ENCODE measurements at places on chromosomes 13 and 19.

DNA sequence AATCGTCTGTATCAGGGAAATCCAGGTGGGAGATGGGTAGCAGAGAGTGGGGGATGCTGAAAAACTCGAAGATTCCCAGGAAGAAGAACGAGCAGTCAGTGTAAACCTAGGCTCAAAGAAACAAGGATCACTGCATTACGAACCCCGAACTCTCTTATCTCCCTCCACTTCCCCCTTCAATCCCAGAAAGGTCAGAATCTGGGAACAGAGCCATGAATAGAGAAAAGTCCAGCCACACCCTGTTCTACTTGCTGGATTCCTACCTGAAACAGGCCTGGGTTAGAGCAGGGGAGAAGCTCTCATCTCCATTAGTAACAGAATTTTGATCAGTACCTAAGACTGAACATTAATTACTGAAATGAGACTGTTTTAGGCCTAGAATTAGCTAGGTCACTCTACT is 24.4 kb downstream of the EPSTI1 start:
- DNase-seq, result no peak

DNA sequence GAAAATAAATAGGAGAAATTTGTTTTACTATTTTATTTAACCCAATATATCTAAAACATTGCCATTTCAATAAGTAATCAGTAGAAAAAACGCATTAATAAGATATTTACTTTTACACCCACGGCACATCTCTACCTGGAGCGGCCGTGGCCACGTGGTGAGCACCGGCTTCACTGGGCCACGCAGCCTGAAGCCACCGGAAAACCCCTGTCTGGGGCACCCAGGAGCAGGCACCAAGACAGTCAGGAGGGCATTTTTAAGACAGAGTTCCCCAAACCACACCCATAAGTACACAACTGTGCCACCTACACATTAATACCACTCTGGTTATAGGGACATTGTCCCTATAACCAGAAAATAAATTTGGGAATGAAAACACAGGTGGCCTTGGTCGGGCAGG is 80.9 kb downstream of the SPACA7 start:
- no peak for DNase-seq

- DNase-seq, result peak; percentile 37
These were observed 185.4 kb downstream of the KDM4B start for GRCh38 chr19:5154129-5154798.

DNA sequence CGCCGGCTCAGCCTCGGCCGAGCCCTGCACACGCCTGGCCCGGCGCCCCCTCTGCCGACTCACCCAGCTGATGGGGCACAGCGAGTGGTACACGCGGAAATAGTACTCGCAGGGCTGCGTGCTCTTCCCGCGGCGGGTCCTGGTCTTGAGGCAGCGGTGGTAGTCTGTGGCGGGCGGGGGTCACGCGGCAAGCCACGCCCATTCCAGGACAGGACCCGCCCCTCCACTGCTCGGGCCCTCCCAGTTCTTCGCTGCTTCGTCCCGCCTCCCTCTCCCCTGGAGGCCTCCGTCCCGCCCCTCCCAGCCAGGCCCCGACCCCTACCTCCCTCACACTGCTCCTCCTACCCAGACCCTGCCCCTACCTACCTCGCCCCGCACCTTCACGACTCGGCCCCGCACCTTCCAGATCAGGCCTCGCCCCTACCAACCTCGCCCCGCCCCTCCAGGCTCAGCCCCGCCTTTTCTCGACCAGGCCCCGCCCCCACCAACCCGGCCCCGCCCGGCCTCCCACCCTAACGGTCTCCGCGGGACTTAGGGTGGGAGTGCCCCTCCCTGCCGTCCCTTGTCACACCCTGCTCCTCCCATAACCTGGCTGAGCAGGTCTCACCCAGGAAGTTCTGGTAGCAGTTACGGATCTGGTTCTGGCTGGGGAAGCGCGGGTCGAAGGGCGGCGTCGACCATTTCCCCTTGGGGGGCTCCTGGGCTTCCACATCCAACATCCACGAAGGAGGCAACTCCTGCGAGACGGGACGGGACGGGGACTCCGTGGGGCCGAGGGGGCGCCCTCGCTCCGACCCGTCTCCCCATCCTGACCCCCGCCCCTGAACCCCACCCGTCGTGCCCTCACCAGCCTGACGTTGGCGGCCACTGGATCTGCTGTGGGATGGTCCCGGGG is 469 bp downstream of the COX6B2 start:
- DNase-seq, result peak; percentile 79

- DNase-seq, result no peak
These were observed 20.3 kb downstream of the ATP11A start for GRCh38 chr13:112709825-112710783.

DNA sequence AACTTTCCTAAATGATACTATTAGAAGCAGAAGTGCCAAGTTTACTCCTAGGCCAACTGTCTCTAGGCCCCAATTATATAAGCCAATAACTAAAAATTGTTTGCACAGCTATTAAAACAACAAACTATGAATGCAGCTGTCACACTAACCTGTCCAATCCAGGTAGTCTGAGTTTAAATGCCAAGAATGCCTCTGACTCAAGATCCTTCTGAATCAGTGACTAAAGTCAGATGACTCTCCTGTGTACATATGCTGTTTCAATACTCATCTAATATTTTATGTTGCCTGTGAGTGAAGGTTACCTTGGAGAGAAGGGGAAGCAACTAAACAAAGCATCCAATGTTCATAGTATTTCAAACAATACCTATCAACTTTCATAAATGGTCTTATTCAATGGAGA is 257.0 kb downstream of the ENOX1 start:
- DNase-seq, result no peak

DNA sequence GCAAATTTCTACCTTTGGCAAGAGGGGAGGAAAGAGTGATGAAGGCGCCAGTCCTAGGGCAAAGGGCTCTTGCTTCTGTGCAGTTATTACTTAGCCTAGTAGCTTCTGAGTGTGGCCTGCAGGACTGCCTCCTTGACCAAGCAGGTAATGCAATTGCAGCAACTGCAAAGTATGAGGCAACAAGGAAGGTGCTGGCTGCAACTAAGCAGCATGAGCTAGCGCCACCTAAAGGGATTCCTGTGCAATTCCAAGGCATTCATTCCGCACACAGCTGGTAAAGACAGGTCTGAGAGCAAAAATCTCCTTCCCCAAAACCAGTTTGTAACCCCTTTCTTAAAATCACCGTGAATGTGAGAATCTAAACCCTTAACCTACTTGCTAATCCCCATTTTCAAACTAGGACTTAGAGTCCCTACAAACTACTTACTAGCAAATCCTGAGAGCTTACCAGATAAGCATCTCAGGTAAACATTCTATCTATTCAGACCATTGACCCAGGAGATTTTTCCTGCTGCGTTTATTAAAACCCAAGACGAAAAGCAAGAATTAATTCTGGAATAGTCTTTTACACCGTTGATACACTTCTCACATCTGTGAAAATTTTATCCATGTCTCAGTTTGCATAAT is 62.9 kb downstream of the DCT start:
- no peak for DNase-seq

- DNase-seq, result no peak
These were observed 687.8 kb downstream of the EFNB2 start for GRCh38 chr13:105847527-105848291.

- DNase-seq, result no peak
These were observed 5.8 kb downstream of the TEAD2 start for GRCh38 chr19:49356382-49356781.

DNA sequence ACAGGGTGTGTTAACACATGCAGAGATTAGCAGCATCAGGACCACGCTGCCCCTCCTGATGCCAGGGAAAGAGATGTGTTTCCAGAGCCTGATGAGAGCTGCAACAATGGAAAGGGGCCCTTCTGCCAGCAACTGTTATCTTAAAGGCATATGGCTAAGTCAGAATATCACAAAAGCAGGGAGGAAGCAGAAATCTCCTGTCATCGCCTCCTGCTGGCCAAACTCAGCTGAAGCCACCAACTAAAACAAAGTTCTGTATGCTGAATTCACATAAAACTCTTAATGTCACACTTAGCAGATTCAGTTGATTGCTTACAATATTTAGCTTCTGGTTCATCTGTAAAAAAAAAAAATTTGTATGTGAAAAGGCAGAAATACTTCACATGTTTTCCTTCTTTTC is 178.2 kb downstream of the GPC5 start:
- DNase-seq, result no peak

GRCh38 chr13:95128045-95128643 is 173.1 kb downstream of the ABCC4 start:
- DNase-seq, result no peak

DNA sequence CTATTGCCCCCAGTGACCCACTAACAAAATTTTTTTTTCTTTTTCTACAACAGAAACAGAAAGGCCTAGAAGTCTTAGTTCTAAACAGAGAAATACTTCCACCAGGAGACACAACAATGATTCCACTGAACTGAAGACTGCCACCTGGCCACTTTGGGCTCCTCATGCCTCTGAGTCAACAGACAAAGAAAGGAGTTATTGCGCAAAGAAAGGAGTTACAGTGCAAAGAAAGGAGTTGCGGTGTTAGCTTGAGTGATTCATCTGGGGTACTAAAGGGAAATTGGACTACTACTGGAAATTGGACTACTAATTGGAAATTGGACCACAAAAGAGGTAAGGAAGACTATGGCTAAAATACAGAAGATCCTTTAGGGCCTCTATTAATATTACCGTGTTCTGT is 116.6 kb downstream of the PCDH17 start:
- DNase-seq, result no peak

DNA sequence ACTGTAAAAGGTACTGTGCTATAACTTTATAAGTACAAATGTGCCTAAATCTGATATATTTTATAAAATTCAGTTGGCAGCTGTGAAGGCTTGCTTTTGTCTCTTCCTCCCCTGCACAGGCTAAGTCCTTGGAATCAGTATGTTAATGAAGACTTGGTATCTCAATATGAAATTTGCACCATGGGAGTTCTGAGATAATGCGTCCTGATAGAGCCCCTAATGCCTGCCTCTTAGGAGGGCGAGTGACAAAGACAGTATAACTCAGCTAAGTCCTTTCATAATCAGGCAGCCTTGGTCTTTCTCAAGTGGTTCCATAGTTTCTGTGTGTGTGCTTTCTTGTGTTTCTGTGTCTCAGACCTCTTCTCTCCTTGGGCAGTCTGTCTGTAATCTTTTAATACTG is 14.7 kb downstream of the LRCH1 start:
- no peak for DNase-seq

DNA sequence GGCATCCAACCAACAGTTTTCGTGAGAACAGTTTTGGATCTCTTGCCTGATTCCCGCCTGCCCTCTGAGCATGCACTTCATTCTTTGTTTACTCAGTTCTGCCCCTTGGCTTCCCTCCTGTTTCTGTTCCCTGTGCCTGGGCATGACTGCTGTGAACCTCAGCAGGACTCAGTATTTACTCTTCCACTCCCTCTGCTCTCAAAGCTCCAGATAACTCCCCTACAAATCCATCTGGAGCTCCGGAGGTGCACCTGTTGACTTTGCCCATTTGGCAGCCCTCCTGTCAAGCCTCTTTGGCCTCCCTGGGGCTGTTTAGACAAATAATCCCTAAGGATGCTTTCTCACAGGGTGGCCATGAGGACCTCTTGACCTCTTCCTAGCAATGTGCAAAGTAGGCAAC is 34.2 kb upstream of the ARGLU1 start:
- DNase-seq, result no peak

- DNase-seq, result no peak
These were observed 16.1 kb downstream of the TNFRSF19 start for GRCh38 chr13:23586336-23586735.

- DNase-seq, result no peak
These were observed 717 bp upstream of the NALCN start for GRCh38 chr13:101417043-101417406.

DNA sequence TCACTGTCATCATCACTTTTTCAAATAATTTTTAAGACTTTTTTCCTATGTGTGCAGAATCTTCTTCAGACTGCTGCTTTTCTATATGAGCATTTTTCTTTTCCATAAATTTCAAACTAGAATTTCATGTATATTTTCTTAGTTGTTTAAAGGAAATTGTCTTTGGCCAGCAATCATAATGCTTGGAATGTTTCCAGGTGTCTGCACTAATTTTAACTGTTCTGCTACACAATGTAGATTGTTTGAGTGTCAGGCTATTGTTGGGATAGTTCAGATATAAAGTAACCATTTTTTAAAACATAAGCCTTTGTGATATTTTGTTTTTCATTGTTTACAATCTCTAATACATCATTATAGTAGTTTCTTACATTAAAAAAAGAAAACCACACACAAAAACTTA is 1418.5 kb downstream of the EFNB2 start:
- no peak for DNase-seq

- peak; percentile 62 for DNase-seq
These were observed 13.8 kb downstream of the DNASE2 start for GRCh38 chr19:12867120-12868099.

DNA sequence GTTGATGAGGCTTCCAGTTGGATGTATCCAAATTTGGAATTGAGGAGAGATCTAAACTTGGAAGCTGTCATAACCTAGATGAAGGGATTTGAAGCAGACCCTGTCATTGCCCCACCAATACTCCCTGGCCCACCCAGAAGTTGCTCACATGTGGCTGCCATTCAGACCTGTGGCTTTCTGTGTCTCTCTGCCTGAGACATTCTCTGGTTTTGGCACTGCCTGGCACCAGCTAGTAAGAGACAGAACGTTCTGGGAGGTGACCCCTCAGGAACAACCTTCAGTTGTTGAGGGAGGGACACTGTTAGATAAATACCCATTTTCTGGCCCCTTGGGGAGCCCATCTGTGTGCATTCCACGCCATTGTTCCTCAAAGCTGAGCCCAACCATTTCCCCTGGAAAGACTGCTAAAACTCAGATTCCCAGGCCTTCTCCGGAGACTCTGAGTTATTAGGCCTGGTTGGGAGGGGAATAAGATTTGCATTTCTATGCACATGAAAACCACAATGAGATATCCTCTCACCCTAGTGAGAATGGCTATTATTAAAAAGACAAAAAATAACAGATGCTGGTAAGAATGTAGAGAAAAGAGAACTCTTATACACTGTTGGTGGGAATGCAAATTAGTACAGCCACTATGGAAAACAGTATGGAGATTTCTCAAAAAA is 290.4 kb downstream of the TSHZ3 start:
- no peak for DNase-seq

GRCh38 chr13:27659145-27659865 is 37.6 kb downstream of the POLR1D start:
- no peak for DNase-seq

DNA sequence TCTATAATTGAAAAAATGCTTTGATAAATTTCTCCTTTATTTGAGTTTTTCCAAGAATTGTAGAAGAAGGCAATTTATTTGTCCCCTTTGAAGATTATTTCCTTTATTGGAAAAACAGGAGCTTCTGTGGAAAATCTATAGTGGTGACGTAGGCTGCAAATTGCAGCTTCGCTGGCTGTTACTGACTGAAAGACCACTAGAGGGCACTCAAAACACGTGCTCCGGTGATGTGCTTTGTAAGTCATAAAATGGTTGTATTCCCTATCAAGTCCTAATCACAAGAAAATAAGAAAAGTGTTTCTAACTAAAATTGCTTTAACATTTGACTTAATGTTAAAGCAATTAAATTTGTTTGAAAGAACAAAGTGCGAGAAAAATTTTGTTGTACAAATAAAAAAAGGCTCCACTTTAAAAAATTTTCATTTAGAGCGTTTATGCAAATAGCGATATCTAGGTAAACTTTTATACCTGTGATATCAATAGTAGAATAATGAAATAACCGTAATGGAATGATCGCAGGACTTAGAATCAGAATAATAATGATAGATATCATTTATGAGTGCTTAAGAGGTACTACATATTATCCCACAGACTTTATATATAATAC is 638.2 kb upstream of the SPRY2 start:
- DNase-seq, result peak; percentile 6

GRCh38 chr13:28415994-28416421 is 78.9 kb downstream of the FLT1 start:
- DNase-seq, result peak; percentile 5
